ENCODE measurements at places on chromosomes 1 and 21. TPM values are rescaled to one million over a fixed set of nuclear protein-coding genes. Genes with fewer than 3 reads are reported as not detected.

UAP1 gene
- total RNA-seq, result 60.7 TPM

IFI44L gene
- total RNA-seq, result 4.7 TPM

OR10Z1 gene
- total RNA-seq, result not detected

ID3 gene
- 270 TPM for total RNA-seq

TTLL7 gene
- total RNA-seq, result 59.3 TPM

INSRR gene
- total RNA-seq, result under 0.01 TPM

GSTM5 gene
- 9.2 TPM for total RNA-seq

KRTAP13-2 gene
- not detected for total RNA-seq

HSD17B7 gene
- total RNA-seq, result 8.3 TPM

LCE2B gene
- not detected for total RNA-seq

VSIG8 gene
- not detected for total RNA-seq

COL18A1 gene
- 73.0 TPM for total RNA-seq

HHAT gene
- total RNA-seq, result 1.7 TPM

MIXL1 gene
- not detected for total RNA-seq

PRXL2B gene
- 16.0 TPM for total RNA-seq

CRYBG2 gene
- 0.47 TPM for total RNA-seq

TDRD5 gene
- total RNA-seq, result 0.13 TPM

PADI6 gene
- total RNA-seq, result not detected

RHOU gene
- total RNA-seq, result 36.9 TPM

APOBEC4 gene
- total RNA-seq, result not detected

FAM163A gene
- total RNA-seq, result 0.19 TPM

KRTAP11-1 gene
- total RNA-seq, result not detected

FCN3 gene
- total RNA-seq, result 4.6 TPM
